ENCODE measurements at places on chromosomes 2 and 18.
A peak's percentile ranks its signal among the peaks of the same experiment; 100 is the strongest.

GRCh38 chr2:55490554-55490953 is 29.0 kb upstream of the CFAP36 start:
- no peak for DNase-seq

- DNase-seq = no peak
These were observed 107.2 kb upstream of the KCNH7 start for GRCh38 chr2:162945785-162946184.

DNA sequence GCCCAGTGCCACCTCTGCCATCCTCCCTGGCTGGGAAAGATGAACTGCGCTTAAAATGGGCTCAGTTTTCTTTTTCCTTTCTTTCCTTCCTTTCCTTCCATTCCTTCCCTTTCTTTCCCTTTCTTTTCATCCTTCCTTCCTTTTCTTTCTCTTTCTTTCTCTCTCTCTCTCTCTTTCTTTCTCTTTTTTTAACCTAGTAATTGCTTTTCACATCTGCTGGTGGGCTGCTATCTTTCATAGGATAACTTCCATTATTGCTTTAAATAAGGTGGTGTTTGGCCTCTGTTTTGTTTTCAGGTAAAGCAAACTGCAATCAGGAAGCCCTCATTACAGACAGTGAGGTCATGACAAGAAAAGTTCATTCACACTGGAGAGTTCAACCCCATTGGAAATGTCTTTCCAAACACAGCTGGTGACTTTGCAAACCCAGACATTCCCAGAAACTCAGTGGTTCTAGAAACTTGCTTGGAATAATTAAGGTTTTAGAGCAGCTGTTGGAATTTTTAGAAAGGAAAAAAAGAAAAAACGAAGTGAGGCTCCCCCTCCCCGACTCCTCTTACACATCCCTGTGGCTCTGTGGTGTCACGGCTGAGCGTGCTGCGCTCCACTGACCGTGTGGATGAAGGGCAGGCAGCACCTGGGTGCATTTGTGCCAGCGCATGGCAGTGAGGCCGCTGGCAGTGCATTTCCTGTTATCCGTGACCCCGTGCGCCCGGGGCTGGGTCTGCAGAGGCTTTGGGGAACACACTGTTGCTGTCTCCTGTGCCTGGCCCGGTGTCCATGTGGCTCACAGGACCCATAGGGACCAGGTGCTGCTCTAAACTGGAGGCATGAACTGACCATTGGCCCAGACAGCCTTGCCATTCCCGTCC is 76.9 kb downstream of the MBP start:
- DNase-seq = no peak

DNA sequence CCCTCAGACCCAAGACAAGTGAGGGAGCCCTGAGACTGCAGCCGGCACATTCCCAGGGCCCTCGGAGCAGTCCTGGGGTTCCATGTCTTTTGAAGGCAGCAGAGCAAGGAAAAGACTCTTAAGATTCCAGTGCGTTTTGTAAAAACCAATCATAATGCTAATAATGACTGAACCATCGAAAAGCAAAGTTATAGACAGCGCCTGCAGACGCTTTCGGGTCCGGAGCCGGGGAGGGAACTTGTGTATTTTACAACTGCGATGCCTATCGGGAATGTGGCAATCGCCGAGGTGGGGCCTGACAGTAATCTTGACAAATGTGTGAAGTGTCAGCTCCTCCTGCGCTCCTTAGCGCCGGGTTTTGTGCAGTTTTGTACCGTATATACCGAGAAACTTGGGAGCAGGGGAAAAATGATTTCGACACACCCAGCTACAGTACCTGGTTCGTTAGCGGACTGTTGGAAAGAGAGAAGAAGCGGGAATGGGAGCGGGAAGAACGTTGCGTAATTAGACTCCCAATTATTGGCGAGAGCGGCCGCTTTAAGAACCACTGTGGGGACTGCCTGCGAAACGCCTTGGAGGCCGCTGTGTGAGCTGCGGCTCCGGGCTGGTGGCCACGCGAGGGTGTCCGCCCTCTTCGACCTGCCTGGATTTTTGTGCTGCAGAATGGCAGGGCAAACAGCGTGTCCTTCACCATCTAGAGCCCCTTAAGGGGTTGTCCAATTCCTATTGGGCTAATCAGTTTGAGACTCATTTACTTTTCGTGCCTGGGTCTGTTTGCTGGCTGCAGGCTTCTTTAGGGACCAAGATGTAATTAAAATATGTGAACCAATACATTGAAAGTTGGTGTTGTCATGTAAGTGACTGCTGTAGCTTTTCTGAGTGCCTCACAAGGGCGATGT is 2.4 kb downstream of the EPAS1 start:
- DNase-seq = no peak

DNA sequence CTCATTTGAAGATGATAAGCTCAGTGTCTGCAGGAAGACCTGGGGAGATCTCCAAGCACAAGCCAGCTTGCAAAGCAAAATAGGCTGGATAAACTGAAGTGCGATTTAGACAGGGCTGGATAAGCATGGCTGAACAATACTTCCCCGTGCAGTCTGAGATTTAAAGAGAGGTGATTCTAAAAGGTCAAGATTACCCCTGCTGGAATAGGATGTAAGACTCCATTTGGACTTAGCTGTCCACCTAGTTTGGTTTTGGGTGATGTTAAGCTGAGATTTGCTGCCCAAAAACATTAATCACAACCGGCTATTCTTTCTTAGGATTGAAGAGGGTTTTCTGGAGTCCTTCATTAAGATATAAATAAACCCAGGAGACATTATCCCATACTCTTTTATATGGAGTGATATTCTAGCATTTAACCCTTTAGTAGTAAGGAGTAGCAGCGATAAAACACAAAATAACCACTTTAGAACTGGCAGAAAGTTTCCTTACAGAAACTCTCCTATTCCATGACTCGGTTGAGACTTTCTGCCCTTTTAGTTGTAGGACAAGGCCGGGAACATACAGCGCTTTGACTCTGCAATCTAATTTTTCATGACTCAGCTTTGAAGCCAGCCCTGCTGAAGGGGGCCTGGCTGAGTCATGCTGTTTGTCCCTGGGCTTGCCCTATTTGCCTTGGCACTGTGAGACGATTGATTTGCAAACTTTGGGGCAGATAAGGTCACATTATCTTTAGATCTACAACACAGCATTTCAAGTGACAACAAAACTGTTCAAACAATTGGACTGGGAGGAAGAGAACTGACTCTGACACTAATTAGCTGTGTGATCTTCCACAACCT is 238.2 kb downstream of the GCA start:
- no peak for DNase-seq

GRCh38 chr2:42897358-42897757 is 105.0 kb upstream of the HAAO start:
- DNase-seq = no peak

DNA sequence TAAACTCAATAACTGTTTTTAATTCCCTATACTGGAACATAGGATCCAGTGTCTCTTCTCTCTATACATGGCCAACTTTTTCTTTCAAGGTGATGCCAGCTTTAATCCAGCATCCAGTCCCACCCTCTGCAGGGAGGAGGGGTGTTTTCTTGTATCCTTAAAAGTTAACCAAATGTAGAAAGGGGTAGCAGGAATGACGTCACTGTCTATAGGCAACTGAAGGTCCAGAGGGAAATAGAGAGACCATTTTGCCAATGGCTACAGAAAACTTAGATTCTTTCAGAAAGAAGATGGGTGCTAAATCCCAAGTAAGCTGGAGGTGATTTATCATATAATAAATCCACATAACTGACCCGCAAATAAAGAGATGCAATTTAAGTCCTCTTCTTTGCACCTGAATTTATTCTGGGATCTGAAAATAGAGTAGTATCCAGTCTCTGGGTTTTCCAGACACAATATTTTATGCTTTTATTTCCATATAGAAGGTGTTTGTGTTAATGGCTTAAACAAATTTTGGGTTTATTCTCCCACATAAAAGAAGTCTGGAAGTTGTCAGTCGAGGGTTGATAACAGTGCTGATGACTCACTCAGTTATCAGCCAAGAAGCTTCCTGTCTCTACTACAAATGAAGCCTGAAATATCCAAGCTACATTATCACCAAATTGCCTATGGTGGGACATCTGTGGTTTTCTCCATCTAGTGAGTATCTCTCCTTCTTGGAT is 5.7 kb upstream of the DNER start:
- no peak for DNase-seq

GRCh38 chr2:210170446-210171303 is 534 bp downstream of the KANSL1L start:
- DNase-seq = peak; percentile 96

DNA sequence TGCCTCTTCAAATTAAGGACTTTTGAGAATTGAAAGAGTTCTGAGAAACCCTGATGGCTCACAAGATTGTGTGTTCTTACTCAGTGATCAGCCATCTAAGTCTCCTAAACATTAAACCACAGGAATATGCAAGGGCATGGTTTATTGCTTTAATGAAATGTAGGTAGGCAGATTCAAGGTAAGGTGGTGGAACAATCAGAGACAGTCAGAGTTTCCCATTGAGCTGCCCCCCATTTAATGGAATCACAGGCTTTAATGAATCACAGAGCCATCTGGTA is 107.8 kb upstream of the LRATD1 start:
- DNase-seq = no peak

DNA sequence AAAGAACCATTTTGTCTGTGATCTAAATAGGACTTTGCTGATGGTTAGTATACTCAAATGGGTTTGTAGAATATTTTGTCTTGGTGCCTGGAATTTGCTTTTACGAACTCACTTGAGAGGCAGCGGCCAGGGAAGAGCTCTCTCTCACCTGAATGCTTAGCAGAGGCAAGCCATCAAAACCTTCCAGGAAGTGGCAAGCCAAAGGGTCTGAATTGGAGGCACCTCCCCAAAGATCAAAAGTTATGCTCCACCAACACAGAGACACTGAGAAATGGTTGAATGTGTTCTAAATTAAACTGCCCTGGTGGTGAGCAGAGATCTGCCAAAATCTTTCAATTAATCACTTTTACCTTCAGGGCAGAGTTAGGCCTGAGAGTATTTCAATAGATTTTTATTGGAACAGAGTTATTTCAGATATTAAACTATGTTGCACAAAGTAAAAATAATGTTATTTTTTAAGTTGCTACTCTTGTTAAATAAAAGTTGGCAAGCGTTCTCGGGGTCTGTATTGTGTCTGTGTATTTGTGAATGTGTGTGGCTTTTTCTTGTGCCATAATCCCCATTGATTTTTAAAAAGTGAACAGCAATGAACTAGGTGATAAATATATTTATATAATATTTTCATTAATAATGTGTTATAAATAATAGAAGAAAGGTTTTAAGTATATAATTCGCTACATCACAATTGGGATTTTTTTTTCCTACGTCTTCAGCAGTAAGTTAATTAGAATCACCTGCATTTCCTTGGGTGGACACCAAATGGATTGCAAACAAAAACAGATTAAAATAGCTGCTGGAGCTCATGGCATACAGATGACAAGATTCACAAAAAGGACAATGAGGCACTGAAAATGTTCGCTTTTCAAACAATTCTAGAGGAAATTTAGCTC is 416.1 kb downstream of the ARHGAP15 start:
- no peak for DNase-seq

DNA sequence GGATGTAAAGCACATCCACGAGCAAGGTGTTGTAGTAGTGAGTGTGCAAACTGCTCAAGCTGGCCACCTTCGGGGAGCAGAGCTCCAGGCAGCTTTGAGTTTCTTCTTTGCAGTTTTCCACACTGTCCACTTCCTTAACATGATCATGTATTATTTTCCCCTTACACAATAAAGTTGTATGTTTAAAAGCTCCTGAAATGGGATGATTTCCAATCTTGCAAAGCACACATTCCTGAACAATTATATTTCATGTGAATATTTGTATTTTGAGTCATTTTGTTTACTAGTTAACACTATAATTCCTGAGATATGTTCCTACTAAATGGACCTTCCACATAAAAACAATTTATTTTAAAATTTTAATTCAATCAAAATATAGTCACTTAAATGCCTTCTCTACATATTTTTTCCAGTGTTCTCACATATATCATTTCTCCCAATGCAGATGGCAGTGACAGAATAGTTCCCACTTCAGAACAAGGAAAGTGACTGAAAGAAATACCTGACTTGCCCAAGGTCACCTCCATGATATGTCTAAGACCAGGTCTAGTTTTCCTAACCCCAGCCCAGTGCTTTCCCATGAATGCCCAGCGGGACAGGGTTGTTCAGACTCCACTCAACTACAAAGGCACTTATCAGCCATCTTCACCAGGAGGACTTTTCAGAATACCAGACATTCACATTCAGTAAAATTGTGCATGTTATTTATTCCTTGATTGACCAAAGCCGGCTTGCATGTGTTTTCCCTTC is 5.5 kb downstream of the CYB5A start:
- DNase-seq = no peak

GRCh38 chr2:23944976-23945375 is 4.7 kb downstream of the UBXN2A start:
- no peak for DNase-seq

DNA sequence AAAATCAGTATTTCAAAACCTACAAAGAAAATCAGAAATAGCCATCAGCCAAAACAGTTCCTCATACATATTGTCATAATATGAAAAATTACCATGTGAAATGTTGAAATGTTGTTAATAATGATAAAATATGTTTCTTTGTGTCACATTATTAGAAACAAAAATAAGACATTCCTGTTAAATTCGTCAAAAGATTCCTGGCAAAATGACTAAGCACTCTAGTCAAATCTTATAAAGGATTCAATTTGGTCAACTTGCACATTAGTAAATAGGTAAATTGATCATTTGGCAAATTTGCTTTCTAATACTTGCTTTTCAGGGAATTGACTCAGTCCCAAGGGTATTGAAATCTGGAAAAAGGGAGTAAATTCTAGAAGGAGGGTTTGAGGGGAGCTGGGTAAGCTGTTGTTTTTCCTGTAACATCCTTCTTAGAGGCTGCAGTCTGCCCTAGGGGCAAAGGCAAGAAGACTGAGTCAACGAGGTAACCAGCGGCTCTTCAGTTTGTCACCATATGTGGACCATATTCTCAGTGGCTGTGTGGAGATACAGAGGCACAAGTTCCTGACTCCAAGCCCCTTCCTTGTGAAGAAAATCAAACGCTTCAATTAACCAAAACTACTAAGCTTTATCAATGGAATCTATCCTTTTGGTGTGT is 482.3 kb downstream of the TNS1 start:
- DNase-seq = no peak

Data from stimulated activated CD4-positive, alpha-beta T cell treated with anti-CD3 and anti-CD28 coated beads, Interleukin-15, amount 100 ng/mL, for 1 hour (primary cell).